Fibroblast of mammary gland (primary cell): ENCODE measurements at places on chromosomes 12 and 14.
A peak's percentile ranks its signal among the peaks of the same experiment; 100 is the strongest.

- DNase-seq: no peak
These were observed 1.2 kb downstream of the SNX6 start for GRCh38 chr14:34628681-34629135.

DNA sequence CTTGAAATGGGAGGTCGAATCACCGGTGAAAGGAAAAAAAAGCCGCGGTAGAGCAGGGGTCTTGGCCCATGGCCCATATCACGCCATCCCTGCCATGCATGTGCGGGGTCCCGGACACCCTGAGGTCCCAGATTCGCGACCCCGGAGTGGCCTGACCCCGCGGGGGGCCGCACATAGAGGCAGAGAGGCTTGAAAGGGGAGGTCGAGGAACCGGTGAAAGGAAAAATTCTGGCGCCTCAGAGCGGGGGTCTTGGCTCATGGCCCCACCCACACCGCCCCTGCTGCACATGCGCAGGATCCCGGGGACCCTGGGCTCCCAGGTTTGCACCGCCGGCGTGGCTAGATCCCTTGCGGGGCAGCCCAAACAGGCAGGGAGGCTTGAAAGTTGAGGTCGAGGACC is 319.8 kb downstream of the ALG10 start:
- no peak for DNase-seq

DNA sequence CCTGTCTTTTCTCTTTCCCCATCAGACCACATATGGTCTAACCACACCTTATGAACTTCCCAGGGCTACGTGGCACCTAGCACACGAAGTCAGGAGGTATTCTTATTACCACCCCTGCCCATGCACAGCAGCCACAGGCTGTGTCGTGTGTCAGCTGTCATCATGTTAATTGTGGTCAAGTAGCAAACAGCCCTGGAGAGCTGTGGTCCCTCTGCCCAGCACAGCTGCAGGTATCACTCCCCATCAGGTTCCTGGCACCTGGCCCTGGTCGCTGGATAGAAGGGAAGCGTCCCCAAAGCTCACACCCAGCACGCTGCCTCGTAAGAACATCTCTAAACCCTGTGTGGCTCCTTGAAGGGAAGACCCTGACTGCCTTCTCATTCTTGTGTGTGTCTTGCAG is 45.4 kb downstream of the CLMN start:
- no peak for DNase-seq

DNA sequence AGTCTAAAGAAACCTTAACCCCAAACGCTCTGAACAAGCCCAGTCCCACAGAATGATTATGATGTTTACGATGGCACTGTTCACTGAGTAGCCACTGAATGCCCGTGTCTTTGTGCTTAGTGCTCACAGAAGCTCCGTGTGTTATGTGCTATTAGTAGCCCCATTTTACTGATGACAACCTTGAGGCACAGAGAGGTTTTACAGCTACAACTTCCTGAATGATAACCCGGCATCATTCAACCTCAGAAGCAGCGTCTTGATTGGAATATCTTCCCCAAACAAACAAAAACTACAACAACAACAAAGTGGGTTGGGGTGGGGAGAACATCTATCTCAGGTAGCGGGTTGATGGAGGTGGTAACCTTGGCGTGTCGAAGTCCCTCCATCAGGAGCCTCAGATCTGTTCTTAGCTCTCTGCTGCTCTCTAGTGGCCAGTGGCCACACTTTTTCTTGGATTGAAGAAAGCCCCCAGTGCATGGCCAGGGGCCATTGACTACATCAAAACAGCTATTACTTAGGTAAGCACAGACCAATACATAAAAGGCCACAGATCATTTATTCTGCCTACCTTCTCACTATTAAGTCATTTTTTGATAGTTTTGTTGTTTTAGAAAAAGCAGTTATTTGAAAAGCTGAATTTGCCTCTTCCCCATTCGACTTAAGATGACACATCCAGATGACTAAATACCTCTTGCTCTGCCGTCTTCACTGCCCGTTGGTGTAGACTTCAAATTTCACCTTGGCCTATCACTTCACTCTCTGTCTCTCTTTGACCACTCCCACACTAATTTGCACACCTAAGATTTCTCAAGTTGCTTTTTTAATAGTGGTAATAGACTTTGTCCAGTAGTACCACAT is 376.9 kb downstream of the GALC start:
- peak; percentile 54 for DNase-seq

- peak; percentile 54 for DNase-seq
These were observed 18.3 kb downstream of the KCTD10 start for GRCh38 chr12:109458771-109459208.

- no peak for DNase-seq
These were observed 16.0 kb downstream of the EIF2B2 start for GRCh38 chr14:75018694-75019093.

DNA sequence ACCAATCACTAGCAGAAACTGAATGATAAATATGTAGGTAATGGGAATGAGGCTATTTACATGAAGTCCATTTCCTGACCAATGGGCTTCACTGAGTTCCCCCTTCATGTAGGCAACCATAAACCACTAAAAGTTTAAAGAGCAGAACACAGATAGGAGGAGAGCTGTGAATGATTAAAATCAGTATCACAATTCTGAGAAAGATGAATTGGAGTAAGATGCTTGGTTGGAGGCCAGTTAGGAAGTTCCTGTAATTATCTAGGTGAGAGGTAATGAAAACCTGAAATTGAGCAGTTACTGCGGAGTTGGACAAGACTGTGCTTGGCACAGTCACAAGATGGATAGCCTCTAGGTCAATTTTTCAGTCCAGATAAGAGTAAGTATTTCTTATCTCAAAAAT is 56.6 kb downstream of the GALNT4 start:
- DNase-seq: no peak

DNA sequence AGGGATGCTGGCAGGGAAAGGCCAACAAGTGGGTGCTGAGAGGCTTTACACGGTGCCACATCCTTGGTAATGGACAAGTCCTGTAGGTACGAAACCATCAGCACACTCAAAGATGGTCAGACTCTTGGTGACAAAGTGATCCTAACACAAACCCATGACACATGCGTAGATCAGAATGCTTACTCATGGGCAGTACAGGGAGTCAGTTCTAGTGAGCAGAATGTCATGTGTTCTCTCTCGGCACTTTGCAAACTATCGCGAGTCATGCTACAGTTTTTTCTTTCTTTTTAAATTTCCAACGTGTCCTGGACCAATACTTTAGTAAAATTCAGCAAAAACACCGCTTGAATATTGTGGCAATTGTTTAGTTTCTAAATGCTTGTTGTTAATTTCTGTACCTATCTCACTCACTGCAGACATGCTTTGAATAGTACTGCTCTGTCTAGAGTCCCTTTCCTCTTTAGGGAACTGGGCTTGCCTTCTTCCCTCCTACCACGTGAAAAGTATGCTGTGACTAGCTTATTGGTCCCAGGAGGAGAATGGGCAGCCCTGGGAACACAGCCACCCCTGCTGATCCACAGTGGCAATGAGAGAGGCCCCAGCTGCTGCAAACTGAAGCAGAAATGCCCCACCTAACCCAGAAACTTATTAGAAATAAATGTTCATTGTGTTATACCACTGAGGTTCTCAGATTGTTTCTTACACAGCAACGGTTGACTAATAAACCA is 62.4 kb downstream of the UBR7 start:
- peak; percentile 92 for DNase-seq

DNA sequence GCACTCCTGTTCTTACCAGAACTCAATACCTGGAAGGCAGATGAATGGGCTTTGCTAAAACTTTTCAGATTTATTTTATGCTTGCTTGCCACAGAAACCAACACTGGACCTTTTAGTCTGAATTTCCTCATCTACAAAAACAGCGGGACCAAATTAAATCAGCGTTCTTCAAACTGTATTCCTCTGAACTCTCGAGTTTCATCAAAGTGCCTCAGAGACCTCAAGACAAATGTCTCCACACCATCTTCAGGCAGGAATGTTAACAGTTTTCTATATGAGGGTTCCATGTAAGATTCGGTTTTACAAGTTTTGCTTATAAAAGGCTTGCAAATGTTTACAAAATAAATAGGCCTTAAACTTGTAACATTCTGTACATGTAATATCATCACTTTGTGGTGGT is 74.6 kb downstream of the MED13L start:
- no peak for DNase-seq

DNA sequence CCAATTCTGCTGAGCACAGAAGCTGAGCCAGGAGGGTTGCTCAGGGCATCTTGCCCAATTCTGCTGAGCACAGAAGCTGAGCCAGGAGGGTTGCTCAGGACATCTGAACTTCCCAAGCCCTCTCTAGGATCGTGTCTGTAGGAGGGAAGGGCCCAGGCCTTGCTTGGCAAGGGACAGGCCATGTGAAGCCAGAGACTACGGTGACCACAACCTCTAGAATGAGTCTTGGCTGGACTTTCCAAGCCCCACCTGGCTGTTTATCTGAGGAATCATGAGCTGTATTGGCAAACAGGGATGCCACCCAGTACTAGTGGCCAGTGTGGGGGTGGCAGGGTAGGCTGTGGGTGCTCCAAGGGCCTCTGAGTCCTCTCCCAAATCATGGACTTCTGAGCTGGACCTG is 7.7 kb upstream of the SERPINA6 start:
- DNase-seq: no peak

DNA sequence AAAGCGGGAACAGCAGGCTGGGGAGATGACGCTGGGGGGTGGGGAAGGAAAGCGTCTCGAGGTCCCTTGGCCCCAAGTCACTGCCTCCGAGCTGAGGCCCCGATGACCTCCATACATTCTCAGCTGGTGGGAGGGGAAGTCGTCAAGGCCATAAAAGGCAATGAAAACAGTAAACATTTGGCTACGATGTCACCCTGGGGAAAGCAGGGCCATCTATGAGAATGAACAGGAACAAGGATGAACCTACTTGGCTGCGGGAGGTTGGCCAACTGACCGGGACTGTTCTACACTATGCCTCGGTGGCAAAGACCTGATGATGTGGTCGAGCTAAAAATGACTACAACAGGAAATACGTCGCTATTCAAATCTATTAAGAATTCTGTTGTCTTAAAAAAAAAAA is 19.5 kb downstream of the PRKAB1 start:
- no peak for DNase-seq

GRCh38 chr12:115013236-115013981 is 329.4 kb upstream of the TBX3 start:
- no peak for DNase-seq
